Activated B cell treated with CpG ODN at 0.5 μM for 24 hours (primary cell): ENCODE measurements at places on chromosomes 16 and 17.

DNA sequence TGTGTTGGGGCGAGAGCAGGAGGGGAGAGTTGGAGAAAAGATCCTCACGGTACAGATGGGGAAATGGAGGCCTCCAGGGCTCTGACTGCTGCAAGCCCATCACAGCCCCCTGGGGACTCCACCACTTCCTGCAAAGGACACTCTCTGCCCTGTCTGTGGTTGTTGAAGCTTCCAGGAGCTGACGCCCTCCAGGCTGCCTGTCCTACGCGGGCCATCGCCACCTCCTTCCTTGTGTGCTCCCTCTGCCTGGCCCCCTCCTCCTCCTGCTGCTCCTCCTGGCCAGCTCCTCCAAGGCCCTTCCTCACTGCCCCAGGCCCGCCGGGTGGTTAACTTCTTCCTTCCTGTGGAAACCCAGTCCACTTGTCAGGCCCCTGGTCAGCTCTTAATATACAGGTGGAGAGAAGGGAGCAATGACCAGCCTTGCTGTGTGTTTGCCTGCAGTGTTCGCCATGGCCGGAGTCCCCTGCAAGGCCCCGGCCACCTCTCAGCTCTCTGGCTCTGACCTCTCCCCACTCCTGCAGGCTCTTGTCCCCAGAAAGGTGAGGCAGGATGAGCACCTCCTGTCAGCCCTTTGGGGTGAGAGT lies 18.4 kb upstream of the STAC2 start:
- no peak for DNase-seq

- peak; percentile 87 for DNase-seq
Measured at GRCh38 chr16:22195695-22196558, 10.2 kb upstream of the EEF2K start.

DNA sequence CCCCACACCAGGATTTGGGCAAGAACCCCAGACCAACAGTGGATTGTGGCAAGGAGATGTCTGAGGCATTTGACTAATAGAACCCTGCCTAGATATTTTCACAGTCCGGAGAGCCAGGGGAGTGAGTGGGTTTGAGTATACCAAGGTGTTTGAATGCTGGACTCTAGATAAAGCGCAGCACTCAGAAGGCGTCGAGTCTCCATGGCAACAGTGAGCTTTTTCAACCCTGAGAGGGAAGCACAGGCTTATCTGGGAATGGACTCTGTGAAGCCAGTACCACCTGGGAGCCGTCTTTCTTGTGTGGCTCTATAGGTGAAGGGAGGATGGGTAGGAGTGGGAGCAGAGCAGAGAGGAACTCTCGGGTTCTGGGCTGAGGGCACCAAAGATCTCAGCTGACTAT lies 147.0 kb downstream of the SHISA6 start:
- no peak for DNase-seq

DNA sequence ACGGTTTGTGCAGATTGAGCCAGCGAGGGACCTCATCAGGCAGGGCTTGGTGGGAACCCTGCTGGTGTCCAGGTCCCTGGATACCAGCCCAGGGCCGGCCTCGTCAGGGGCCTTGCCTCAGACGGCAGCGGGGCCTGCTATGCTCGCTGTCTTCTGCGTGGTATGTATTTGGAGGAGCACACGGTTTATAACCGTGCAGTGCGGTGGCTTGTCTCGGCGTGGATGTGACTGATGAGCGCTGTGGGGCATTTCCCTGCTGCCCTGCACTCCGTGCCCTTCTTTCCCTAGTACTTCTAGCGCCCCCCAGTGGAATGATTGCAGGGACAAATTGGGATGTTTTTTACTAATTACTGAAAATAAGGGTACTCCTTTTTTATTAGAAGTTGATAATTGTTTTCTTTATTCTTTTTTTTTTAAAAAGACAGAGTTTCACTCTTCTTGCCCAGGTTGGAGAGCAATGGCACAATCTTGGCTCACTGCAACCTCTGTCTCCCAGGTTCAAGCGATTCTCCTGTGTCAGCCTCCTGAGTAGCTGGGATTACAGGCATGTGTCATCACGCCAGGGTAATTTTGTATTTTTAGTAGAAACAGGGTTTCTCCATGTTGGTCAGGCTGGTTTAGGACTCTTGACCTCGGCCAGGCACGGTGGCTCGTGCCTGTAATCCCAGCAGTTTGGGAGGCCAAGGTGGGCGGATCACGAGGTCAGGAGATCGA lies 15.3 kb downstream of the TBCD start:
- no peak for DNase-seq

DNA sequence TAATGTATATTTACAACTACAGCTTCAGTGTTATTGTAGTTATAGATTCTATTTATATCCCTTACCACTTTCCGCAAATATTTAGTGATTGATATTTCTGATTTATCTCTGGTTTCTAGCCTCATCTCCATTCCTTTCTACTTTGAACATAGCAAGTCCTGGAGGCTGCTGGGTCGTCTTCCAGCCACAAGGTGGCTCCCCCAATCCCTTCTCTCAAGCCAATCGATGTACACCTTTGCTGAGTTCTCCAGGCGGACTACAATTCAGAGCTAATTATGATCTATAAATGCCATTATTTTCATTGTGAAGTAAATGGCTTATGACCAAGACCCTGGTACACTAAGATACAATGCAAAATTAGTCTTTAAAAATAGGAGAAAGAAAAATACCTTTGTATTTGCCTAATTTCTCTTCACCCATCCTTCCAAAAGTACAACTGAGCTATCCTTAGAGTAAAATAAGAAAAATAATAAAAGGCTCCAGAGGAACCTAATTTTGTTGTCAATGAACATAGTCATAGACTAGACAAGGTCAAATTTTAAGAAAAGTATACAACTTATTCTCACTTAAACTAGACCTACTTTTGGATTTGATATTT lies 122.1 kb downstream of the SKAP1 start:
- peak; percentile 20 for DNase-seq

DNA sequence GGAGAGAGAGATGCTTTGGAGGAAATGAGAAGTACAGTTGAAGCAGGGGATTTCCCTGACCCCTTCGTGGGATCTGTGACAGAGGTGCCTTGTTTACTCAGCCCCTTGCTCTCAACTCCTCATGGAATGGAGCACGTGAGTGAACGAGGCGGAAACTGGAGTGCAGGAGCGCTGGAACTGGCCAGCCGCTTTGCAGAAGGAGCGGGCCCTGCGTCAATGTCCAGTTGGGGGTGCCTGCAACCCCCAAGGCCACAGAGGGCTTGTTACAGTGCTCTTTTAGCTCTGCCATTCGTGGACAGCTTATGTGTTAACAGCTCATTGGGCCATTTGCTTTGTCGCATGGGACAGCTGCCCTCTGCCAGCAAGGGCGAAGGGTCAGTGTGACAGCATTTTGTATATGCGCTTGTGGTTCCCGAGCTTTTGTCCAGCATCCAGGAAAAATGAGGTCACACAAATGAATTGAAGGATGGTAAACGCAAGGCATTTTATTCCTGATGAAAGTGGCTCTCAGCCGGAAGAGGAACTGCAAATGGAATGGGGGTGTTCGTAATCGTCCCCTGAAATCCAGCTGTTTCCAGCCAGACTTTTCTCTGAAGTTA lies 1395.1 kb downstream of the CDH8 start:
- no peak for DNase-seq

GRCh38 chr17:62791235-62791734 lies 16.8 kb downstream of the MARCHF10 start:
- DNase-seq = no peak

DNA sequence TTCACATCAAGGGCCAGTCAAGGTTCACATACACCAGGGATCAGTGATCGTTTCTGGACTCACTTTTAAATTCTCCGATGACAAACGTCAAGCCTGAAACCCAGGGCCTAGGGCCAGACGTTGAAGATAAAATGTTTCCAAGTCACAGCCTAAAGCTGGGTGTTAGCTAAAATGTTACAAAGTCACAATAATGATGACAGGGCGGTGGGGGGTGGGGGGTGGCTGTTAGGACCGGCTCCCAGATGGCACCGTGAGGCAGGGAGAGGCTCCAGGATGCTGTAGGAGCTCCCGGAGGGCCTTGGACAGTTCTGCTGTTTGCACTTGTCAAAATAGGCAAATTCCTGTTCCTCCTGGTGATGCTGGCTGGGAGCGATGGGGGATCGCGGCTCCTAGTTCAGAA lies 16.4 kb upstream of the RPL13 start:
- DNase-seq = no peak

GRCh38 chr17:77319211-77320043 lies 178.7 kb downstream of the SEC14L1 start:
- peak; percentile 68 for DNase-seq

GRCh38 chr16:75398333-75398732 lies 35.0 kb downstream of the CFDP1 start:
- no peak for DNase-seq

GRCh38 chr17:81094509-81095382 lies 59.8 kb downstream of the BAIAP2 start:
- no peak for DNase-seq

DNA sequence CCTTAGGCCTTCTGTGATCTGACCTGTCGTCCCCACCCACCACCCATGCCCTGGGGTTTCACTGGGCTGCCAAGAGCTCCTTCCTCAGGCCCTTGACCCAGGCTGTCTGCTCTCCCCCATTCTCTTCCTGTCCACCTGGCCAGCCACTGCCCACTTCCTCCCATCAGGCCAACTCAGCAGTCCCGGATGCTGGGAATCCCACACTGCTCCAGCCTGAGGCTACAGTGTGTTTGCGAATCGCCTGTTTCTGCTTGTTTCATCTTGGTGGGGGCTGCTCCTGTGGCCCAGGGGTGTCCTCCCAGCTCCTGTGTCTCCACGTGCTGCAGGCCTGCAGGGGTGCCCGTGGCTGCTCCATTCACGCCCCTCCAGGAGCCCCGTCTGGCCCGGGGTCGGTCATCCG lies 839 bp upstream of the METRN start:
- no peak for DNase-seq

DNA sequence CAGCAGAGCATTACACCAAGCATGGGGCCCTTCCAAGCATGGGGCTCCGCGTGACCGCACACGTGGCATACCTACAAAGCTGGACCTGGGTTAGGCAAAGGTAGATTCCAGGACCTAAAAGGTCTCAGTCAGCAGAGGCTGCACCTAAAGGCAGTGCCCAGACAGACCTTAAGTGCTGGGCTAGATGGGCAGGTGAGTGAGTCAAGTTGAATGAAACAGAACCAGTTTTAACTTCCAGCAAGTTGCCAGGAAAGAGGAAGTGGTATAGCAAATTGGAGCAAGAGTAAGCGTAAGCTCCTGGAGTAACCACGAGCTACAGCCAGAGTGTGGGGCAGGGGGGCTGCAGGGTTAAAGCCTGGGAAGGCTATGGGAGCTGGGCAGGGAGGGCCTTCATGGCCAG lies 49.5 kb downstream of the SRCIN1 start:
- no peak for DNase-seq

DNA sequence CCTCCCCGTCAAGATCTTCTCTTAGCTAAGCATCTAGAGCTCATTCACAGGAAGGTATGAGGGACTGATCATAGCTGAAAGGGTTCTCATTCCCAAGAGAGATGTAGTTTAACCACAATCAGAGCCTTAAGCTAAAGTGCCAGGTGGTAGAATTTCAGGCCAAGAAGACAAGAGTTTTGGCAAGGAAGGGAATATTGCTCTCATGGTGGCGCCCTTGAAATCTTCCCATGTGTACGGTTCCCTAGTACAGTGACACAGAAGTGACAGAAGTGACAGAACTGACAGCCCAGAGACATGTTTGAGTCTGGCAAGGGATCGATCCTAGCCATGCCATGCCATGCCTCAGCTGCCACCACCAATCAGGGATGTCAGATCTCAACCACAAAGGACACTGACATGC lies 2.5 kb downstream of the GRIN2C start:
- no peak for DNase-seq

GRCh38 chr16:52825892-52826291 lies 226.8 kb downstream of the CHD9NB start:
- no peak for DNase-seq
